ENCODE measurements at places on chromosomes 12 and 14.

- DNase-seq = no peak
These were observed 29.9 kb downstream of the SLC41A2 start for GRCh38 chr12:104928036-104928745.

DNA sequence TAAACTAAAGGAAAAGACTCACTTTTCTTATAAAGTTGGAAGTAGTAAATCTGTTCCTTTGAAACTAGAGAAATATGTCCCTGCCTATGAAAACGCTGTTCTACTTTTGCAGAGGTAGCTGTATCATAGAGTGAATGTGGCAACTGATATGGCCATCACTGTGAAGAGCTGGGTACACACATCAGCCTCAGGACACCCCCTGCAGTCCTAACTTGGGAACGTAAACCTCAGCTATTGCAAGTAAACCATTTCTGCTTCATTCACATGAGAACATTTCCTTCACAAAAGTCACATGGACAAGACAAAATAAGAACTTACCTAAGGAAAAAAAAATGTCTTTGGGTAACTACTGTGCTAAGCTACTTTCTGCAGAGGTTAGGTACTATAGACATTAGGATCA is 233.3 kb upstream of the PPFIA2 start:
- no peak for DNase-seq

DNA sequence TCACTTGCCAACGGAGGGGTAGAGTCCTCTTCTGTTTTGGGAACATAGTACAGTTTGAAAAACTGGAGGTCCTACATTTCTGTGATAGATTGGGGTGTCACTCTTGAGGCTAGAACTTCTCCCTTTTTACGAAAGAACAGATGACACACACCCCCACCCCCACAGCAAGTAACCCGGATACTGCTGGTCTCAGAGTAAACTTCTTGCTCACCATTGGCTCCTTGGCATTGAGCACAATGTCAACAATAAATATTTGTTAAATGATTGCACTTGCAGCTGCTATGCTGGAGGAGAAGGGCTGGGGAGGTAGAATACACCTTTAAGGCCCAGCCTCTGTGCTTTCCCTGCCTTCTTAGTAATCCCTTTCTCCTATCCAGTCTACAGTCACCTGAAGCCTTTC is 149.8 kb downstream of the TGFB3 start:
- no peak for DNase-seq

DNA sequence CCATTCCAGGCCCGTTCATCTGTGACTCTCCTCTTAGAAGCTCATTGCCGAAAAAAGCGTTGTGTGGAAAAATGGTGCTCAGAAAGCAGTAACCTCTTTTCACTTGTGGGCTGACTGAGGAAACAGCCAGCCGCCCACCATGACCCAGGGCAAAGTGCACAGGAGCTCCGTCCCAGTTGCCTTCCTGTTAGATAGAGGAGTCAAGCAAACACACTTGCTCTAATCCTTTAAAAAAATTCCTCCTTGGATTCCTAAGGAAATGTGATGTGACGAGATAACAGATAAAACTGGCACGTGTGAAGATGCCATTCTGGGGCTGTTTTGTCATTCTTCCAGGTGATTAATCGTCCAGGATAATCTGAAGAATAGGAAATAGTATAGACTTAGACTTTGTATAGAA is 396.8 kb upstream of the DDHD1 start:
- no peak for DNase-seq

GRCh38 chr12:115672086-115672485 is 605.4 kb downstream of the MED13L start:
- DNase-seq = no peak

- no peak for DNase-seq
These were observed 22.1 kb downstream of the SMOC1 start for GRCh38 chr14:69901113-69901951.

DNA sequence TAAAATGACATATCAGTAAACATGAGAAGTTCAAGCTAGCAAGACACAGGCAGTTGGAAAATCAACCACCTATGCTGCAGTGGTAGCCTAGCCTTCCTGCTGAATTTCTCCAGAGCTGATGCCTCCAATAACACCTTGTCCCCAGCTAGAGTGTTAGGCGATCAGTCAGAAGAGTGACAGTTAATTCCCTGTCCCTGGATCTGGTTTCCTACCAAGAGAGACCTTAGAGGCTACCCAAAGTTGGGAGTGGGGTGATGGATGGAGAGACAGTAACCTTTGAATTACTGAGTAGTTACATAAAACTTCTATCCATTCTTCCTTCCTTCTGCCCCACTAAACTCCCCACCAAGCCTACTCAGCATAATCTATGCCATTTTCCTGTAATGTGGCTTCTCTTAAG is 1.9 kb upstream of the ANO2 start:
- DNase-seq = no peak

DNA sequence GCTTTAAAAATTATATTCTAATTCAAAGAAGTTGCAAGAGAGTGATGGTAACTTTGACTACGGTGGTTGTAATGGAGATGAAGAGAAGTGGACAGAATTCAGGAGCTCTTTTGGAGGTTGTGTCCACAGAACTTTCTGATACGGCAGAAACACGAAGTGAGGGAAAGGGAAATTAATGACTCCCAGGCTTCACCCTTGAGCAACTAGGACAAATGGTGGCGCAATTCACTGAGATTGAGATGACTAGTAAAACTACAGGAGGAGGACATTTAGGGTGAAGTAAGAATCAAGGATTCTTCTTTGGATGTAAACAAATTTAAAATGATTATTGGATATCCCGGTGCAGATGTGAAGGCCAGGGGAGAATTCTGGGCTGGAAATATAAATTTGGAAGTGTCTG is 212.6 kb downstream of the PTPRO start:
- no peak for DNase-seq

- DNase-seq = no peak
These were observed 201.2 kb downstream of the SLC41A2 start for GRCh38 chr12:104756901-104757300.

GRCh38 chr14:77271113-77271710 is at the start of gene NGB:
NGB (minus strand) TSS chr14:77271206; CDS start chr14:77270937, 269 bp downstream.
- DNase-seq = no peak

- no peak for DNase-seq
These were observed 5.6 kb upstream of the SYNJ2BP start for GRCh38 chr14:70422538-70422937.

GRCh38 chr14:102500713-102501112 is 8.9 kb downstream of the ANKRD9 start:
- no peak for DNase-seq

- no peak for DNase-seq
These were observed 36.5 kb downstream of the KCNMB4 start for GRCh38 chr12:70402597-70402996.

- no peak for DNase-seq
These were observed 164.2 kb upstream of the CLEC14A start for GRCh38 chr14:38420048-38420447.

- no peak for DNase-seq
These were observed 46.9 kb upstream of the SLC16A7 start for GRCh38 chr12:59548930-59549329.

DNA sequence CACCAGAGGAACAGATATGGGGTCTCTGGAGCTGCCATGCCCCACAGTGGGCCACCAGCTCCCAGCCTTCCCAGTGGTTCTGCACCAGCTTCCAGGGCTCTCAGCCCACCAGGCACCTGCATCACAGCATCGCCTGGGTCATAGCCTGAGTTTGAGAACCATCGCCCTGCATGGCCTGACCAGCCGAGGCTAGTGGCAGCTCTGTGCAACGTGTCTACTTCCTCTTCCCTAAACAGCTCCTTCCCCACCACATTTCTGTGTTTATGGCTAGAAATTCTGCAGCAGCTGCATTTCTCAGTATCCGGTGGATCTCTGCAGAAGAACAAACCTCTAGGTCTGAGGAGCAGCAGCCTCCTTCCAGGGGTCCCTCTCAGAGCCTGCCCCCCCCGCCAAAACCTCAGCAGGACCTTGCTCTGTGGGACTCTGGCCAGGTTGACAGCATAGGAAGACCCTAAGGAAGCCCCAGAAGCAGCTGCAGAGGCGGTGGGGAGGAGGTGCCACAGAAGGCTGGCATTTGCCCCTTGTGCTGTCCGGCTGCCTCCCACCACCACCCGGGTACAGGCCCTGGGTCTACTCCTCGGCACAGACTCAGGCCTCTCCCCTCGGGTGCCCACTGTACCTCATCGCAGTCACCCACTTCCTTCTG is 47.7 kb downstream of the PSMA6 start:
- peak; percentile 78 for DNase-seq

- no peak for DNase-seq
These were observed 125.4 kb downstream of the SAMD4A start for GRCh38 chr14:54692284-54692772.

GRCh38 chr12:65615118-65615517 is 209.2 kb upstream of the HMGA2 start:
- no peak for DNase-seq

Measured in GF-D8 (cell line).